Mesenchymal stem cell (in vitro differentiated cells and primary cell): ENCODE measurements at places on chromosomes 5 and 9.

DNA sequence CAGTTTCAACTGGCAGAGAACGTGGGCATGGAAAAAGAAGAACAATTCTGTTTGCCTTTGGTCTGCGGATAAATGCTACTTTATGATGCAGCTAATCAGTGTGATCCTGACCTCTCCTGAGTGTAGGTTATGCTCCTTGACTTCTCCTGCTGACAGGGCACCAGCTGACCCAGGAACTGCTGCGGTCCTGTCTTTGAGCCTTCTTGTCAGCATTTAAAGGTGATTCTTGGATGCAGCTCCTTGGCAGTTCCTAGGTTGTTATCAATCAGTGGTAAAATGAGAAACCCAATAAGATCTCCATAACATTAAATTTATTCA is 150.3 kb upstream of the FGF10 start:
- no peak for DNase-seq

GRCh38 chr5:73591102-73591695 is 25.7 kb downstream of the UTP15 start:
- peak; percentile 86 for DNase-seq

DNA sequence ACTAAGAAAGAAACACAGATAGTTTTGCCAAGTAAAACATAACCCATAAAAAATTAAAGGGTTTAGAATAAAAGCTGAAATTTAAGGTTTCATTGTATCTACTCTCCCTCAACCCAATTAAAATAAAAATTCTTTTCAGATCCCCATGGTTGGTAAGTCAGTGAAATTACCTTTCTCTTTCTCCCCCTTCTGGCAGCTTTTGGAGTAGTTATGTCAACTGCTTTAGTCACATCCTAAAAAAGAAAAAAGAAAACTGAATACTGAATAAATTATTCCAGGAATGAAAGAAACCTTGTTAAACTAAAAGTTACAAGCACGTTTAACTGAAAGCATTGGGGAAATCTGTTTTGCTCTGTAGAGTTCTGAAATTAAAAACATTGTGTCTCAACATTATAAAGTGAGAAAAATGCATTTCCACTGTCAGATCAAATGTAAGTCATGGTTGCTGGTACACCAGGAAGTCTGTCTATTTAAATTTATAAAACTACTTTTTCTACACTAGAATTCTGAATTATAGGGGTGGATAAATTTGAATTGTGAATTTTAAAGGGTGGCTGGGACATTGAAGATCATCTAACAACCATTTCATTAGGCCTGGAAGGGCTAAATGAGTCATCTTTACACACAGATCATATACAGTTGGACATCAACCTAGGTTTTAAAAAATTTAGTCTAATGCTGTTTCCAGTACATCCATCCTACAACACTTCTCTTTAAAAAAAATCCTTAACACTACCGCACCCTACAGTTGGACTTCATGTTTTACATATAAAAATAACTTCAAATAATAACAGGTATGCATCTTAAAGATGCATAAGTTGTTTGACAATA is 24.7 kb downstream of the PSIP1 start:
- peak; percentile 42 for DNase-seq

GRCh38 chr5:68891718-68892117 is 202.1 kb upstream of the SLC30A5 start:
- DNase-seq = no peak

DNA sequence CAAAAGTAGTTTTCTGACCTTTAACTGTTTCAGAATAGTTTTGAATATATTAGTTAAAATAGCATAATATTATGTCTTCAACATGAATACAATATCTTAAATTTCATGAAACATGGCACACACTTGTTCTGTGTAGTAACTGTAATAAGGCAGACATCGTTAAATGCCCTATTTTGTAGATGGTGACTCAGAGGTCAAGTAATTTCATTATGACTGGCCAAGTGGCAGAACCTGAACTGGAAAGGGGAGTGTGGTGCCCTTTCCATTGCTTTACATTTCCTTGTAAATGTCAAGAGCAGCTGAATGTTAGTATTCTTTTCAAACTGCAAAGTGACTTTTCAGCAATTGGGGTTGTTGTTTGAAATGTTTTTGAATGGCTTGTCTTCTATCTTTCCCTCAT is 201.2 kb upstream of the CDKN2B start:
- peak; percentile 50 for DNase-seq

DNA sequence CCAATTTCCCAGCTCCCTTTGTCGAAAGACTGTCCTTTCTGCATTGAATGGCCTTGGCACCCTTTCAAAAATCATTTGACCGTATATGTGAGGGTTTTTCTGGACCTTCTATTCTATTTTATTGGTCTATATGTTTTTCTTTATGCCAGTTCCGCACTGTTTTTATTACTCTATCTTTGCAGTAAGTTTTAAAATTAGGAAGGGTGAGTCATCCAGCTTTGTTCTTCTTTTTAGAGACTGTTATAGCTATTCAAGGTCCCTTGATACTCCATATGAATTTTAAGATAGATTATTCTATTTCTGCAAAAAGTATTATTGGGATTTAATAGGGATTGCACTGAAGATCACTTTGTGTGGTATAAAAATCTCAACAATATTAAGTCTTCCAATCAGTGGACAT is 44.2 kb upstream of the STARD4 start:
- DNase-seq = no peak

DNA sequence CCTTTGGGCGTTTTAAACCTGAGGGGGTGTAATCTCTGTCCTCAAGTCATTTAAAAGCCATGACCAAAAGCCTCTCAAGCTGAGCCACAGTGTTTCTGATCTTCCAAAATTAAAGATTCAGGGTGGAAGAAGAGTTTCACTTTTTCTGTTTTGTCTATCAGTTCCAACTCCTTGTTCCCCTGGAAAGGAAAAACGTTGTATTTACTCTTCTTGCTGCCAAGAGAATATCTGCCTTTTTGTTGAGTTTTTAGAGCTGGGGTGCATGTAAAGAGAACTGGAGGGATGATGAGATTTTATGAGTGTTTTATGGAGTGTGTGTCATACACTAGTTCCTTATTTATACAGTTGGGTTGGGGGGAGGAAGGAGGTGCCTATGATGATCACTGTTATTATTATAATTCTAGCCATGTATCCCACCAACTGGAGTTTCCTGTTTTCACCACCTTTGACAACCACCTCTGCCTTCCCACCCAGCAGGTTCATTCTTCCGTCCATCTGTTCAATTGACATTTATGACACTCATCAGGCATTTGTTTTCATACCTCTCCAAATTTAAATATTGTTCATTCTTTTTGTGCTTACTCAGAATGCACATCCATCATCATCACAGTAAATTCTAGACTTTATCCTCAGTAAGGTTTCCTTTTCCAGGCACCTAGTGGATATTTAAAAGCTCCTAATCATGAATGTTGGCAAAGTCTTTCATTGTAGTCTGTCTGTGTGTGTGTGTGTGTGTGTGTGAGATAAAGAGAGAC is 97.9 kb upstream of the MPDZ start:
- DNase-seq = no peak

DNA sequence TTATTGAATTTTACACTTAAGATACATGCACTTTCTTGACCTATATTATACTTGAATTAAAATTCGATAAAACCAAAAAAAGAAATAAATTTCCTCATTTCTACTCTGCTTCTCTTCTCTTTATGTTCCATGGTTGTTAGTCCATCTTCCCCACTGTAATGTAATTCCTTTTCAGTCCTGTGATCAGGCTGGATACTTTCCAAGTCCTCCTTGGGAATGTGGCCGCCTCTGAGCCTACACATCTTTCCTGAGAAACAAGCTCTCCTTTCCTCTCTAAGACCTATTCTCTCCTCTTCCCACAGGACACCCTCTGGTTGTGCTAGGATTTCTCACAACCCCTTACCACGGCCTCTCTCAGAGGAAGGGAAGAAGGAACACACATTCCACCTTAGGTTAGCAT is 285.1 kb downstream of the DNAH5 start:
- DNase-seq = peak; percentile 10

DNA sequence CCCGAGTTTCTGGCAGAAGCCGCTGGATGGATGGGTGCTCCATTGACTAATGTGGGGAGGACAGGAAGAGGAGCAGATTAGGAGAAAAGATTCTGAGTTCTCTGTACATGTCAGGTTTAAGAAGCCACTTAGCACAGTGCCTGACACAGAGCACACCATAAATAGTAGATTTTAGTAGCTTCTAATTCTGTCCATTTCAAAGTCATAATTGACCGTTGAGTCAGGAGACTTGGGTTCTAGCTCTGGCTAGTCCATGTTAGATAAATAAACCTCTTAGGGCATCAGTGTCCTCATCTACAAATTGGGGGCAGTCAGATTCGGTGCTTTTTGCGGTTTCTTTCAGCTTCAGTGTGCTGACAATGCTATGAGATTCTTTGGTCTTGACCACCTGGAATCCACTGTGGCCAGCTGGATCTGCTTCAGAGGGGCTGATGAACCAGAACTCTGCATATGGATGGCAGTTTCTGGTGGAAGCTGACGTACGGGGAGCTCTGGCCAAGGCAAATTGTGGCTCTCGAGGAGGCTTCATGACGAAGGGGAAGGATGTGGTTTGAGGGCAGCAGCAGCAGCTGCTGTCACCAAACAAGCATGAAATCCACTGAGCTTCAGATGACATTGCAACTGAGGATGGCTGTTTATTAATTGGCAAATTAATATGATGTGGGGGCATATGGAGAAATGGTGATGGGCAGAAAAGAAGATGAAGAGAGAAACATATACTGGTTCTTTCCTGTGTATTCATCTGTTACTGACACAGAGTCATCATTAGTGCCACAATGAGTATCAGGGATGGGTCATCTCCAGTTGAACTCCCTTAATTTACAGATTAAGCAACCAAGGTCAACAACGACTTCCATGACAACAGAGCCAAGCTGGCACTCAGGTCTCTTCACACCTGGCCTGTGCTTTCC is 134.4 kb downstream of the AOPEP start:
- peak; percentile 89 for DNase-seq

DNA sequence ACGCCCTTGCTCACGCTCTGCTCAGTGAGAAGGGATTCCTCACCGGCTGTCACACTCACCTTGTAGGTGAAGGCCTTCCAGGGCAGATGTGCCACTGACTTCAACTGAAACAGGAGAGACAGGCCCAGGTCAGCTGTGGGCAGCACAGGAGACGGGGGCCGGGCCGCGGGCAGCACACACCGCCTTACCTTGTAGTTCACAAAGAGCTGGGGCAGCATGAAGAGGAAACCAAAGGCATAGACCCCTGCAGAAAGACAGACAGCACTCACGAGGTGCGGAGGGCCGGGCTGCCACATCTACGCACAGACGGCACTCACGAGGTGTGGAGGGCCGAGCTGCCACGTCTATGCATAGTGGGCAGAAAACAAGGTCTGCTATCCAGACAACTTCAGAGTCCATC is 23.3 kb downstream of the CLPTM1L start:
- DNase-seq = no peak

- DNase-seq = peak; percentile 44
Measured at GRCh38 chr5:168328814-168329213, 37.4 kb downstream of the WWC1 start.

GRCh38 chr9:137670391-137671195 is 51.8 kb downstream of the EHMT1 start:
- no peak for DNase-seq

- no peak for DNase-seq
Measured at GRCh38 chr5:18023986-18024385, 389.7 kb downstream of the TAF11L14 start.

GRCh38 chr9:99340281-99340680 is 118.2 kb downstream of the SEC61B start:
- DNase-seq = no peak

DNA sequence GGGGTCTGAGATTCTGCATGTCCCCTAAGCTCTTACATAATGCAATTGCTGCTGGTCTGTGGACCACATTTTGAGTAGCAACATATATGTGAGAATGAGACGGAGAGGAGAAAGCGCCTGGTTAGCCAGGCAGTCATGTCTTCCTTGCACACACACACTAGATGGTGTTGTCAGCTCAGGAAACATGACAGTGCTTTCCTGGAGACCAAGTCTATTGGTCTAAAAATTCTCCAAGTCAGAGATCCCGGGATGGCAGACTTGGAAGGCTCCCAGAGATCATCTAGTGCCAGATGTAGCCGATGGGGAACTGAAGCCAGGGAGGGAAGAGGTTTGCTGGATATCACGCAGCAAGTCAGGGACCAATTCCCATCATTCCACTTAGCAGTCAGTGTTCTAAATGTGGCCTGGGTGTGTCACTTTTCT is 53.4 kb downstream of the GALNT12 start:
- peak; percentile 88 for DNase-seq

DNA sequence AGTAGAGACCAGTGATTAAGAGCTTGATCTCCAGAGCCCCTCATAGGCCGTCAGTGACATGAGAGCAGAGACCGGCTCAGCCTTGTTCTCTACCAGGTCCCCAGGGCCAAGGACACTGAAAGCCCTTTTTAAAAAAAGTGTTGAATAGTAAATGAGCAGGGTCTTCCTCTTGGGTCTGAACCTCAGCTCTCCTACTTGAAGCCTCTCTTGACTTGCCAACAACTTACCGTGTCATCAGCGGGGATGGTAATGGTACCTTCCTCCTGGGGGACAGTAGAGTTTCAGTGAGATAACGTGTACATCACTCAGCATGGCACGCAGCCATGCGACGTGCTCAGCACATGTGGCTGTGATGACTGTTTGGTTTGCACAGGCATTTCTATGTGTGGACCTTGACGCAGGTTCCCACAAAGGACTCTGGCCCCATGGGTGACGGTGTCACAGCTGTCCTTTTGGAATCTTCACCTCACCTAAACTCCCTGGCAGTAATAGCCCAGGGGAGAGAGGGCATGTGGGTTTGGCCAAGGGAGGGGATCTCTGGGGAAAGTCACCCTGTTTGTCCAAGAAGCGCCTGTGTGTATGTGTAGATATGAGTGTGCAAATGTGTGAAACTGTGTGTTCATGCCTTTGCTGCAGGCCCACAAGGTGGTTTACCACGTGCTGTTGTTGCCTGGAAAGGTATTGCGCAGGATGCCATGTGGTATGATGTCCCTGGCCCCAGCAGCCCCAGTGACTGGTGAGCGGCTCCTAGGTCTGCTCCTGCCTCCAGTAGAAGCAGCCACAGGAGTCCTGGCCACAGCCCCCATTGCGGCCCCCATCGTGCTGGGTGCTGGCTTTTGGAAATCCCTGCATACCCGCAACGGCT is 18.7 kb downstream of the ERGIC1 start:
- DNase-seq = no peak

- no peak for DNase-seq
Measured at GRCh38 chr5:665541-665955, 27.6 kb downstream of the TPPP start.

DNA sequence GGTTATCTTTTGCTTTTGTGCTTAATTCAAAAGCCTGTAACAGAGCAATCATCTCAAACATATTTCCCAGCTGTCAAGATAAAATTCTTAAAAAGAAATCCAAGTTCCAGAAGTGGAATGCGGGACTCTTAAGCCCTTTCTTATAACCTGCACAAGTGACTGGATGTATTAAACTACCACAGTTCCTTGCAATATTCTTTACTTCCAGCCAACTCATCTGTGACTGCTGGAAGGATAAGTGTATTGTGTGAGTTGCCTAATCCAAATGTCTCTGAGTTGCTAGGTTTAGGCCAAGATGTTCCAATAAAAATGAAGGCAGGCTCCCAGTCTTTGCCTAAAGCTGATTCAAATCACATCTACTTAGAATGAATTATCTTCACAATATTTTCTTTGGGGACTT is 159.2 kb upstream of the SLC24A2 start:
- no peak for DNase-seq

GRCh38 chr5:139984816-139985215 is 58.3 kb downstream of the NRG2 start:
- DNase-seq = no peak

GRCh38 chr5:120082316-120083068 is 381.6 kb upstream of the PRR16 start:
- no peak for DNase-seq
